ENCODE measurements at places on chromosomes 13 and 19. TPM values are rescaled to one million over a fixed set of nuclear protein-coding genes. Genes with fewer than 3 reads are reported as not detected.

C1QTNF9B gene
- total RNA-seq = not detected

IGFL2 gene
- not detected for total RNA-seq

APC2 gene
- 0.23 TPM for total RNA-seq

TTC9B gene
- total RNA-seq = not detected

TRPC4 gene
- 0.05 TPM for total RNA-seq

SLC25A41 gene
- not detected for total RNA-seq

ZNF208 gene
- 0.34 TPM for total RNA-seq

MBD3L3 gene
- not detected for total RNA-seq

GJB6 gene
- not detected for total RNA-seq

CC2D1A gene
- total RNA-seq = 6.8 TPM

TEX26 gene
- total RNA-seq = not detected

FFAR1 gene
- total RNA-seq = not detected

CHST8 gene
- total RNA-seq = 0.09 TPM

ICAM5 gene
- 0.09 TPM for total RNA-seq

CRB3 gene
- total RNA-seq = not detected

BST2 gene
- total RNA-seq = 6.5 TPM

TEAD2 gene
- total RNA-seq = 101 TPM

RFX1 gene
- 2.0 TPM for total RNA-seq

GNG7 gene
- 1.0 TPM for total RNA-seq

PNMA8B gene
- total RNA-seq = 0.17 TPM

ANGPTL8 gene
- total RNA-seq = not detected

PRTN3 gene
- total RNA-seq = not detected

ENOX1 gene
- 0.23 TPM for total RNA-seq

SYT3 gene
- total RNA-seq = not detected

UNC13A gene
- total RNA-seq = under 0.01 TPM

Measured in dermis blood vessel endothelial cell (primary cell).